CD4-positive, alpha-beta T cell treated with Interleukin-21 for 1 hour (primary cell): ENCODE measurements at places on chromosomes 4 and X.

DNA sequence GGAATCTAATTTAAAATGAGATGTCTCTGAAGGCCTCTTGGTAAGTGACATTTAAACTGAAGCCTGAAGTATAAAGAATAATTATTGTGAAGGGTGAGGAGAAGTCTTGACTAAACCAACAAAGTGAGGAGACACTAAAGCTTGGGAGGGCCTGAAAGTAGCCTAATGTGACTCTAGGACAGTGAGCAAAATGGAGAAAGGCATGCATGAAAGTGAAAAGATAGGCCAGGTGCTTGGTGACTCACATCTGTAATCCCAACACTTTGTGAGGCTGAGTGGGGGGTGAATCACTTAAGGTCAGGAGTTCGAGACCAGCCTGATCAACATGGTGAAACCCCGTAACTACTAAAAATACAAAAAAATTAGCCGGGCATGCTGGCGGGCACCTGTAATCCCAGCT lies 46.9 kb upstream of the SMARCAD1 start:
- DNase-seq = no peak

GRCh38 chrX:13598877-13599276 lies 29.5 kb downstream of the EGFL6 start:
- DNase-seq = no peak

DNA sequence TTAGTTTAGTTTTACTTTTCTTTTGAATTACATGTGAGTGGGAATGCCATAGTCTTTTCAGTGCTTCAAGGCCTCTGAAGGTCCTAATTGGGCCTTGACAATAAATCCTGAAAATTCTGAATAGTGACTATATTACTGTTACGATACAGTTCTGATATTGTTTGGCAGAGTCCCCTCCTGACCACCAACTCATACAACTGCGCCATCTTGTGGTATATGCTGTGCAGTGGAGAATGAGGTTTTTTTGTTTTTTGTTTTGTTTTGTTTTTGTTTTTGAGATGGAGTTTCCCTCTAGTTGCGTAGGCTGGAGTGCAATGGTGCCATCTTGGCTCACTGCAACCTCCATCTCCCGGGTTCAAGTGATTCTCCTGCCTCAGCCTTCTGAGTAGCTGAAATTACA lies 56.6 kb upstream of the CHRDL1 start:
- peak; percentile 0 for DNase-seq

- DNase-seq = no peak
Observed at GRCh38 chr4:130563185-130563888, 1467.4 kb downstream of the C4orf33 start.

DNA sequence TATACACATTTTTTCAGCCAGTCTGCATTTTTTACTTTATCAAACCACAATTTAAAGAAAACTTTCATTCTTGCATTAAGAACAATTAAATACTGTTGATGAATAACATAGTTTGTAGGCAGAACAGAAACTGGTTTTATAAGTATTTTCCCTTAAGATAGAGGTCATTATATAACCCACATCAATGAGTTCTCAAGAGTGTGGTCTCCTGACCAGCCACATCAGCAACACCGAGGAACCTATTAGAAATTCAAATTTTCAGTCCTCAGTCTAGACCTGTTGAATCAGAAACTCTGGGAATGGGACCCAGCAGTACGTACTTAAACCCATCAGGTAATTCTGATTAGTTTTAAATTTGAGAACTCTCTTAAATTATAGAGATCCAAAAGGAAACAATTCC lies 299.6 kb upstream of the ARSJ start:
- no peak for DNase-seq
